ENCODE measurements at places on chromosomes 5 and 9. TPM values are rescaled to one million over a fixed set of nuclear protein-coding genes. Genes with fewer than 3 reads are reported as not detected.

SHROOM1 gene
- total RNA-seq: 8.6 TPM

CAMK2A gene
- 3.8 TPM for total RNA-seq

NUDT2 gene
- 35.5 TPM for total RNA-seq

FST gene
- 73.6 TPM for total RNA-seq

SLC25A2 gene
- total RNA-seq: 1.0 TPM

GARIN3 gene
- total RNA-seq: not detected

CCIN gene
- total RNA-seq: 1.7 TPM

SPATA31C1 gene
- total RNA-seq: not detected

C5orf34 gene
- 1.3 TPM for total RNA-seq

PDLIM4 gene
- 43.3 TPM for total RNA-seq

KIF4B gene
- total RNA-seq: 0.15 TPM

GABRA6 gene
- total RNA-seq: not detected

CAPSL gene
- total RNA-seq: not detected

OMD gene
- total RNA-seq: 0.33 TPM

LCN1 gene
- not detected for total RNA-seq

MYMK gene
- total RNA-seq: not detected

Data from smooth muscle cell of trachea (primary cell).